ENCODE measurements at places on chromosomes 3 and 15. TPM values are rescaled to one million over a fixed set of nuclear protein-coding genes. Genes with fewer than 3 reads are reported as not detected.

GRCh38 chr15:62440362-62441105 is 275.4 kb upstream of the C2CD4B start:
- no peaks in the 10 kb centered on the region for H3K36me3 ChIP-seq
- no peaks in the 10 kb centered on the region for H3K4me1 ChIP-seq
- H3K4me3 ChIP-seq = no peak overlapping the region
- no peak for DNase-seq

DNA sequence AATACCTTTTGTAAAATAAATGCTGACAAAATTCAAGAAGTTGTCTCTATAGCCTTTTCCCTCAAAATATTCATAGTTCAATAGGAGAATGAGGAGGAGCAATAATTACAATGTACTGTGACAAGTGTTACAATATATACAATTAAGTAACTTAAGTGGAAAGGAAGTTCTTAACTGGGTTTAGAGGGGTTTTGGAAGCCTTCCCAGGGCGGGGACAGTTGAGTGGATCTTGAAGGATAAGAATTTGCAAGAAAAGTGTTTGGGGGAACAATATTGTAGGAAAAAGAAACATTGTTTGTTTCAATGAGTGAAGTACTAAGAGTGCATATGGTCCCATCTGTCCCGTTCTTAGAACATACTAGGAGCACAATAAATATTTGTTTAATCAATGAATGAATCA is 165.2 kb upstream of the PLSCR5 start:
- H3K4me1 ChIP-seq = no peaks in the 10 kb centered on the region
- H3K27me3 ChIP-seq = no peaks in the 10 kb centered on the region
- no peak for DNase-seq
- H3K4me3 ChIP-seq = no peak overlapping the region
- no peaks in the 10 kb centered on the region for H3K36me3 ChIP-seq
- H3K27ac ChIP-seq = no peak overlapping the region

GRCh38 chr15:90062023-90062442 is 40.2 kb downstream of the IDH2 start:
- no peaks in the 10 kb centered on the region for H3K36me3 ChIP-seq
- H3K4me3 ChIP-seq = no peak overlapping the region
- H3K27me3 ChIP-seq = no peaks in the 10 kb centered on the region
- DNase-seq = peak; percentile 79
- no peak overlapping the region for H3K27ac ChIP-seq

GRCh38 chr3:16177962-16178627 is 3.6 kb downstream of the GALNT15 start:
- peak; percentile 89 for DNase-seq
- no peaks in the 10 kb centered on the region for H3K4me1 ChIP-seq
- H3K36me3 ChIP-seq = no peaks in the 10 kb centered on the region
- H3K27ac ChIP-seq = no peak overlapping the region

GRCh38 chr15:31609906-31610305 is 283.3 kb downstream of the KLF13 start:
- H3K36me3 ChIP-seq = no peaks in the 10 kb centered on the region
- H3K4me1 ChIP-seq = peaks cover 10% of the 10 kb centered on the region
- no peaks in the 10 kb centered on the region for H3K27me3 ChIP-seq
- DNase-seq = no peak

GRCh38 chr3:57910990-57911389 is 97.2 kb upstream of the FLNB start:
- H3K36me3 ChIP-seq = no peaks in the 10 kb centered on the region
- H3K27me3 ChIP-seq = no peaks in the 10 kb centered on the region
- H3K4me1 ChIP-seq = no peaks in the 10 kb centered on the region
- H3K27ac ChIP-seq = no peak overlapping the region
- peak; percentile 35 for DNase-seq
- no peak overlapping the region for H3K4me3 ChIP-seq

- no peak overlapping the region for H3K27ac ChIP-seq
- no peak overlapping the region for H3K4me3 ChIP-seq
- H3K36me3 ChIP-seq = no peaks in the 10 kb centered on the region
- peaks cover 12% of the 10 kb centered on the region for H3K4me1 ChIP-seq
These were observed 2.6 kb downstream of the BHLHE40 start for GRCh38 chr3:4981665-4982494.

GRCh38 chr3:52120556-52121463 is 33.4 kb downstream of the POC1A start:
- no peaks in the 10 kb centered on the region for H3K27me3 ChIP-seq
- H3K27ac ChIP-seq = no peak overlapping the region
- DNase-seq = no peak
- no peaks in the 10 kb centered on the region for H3K36me3 ChIP-seq
- no peak overlapping the region for H3K4me3 ChIP-seq

DNA sequence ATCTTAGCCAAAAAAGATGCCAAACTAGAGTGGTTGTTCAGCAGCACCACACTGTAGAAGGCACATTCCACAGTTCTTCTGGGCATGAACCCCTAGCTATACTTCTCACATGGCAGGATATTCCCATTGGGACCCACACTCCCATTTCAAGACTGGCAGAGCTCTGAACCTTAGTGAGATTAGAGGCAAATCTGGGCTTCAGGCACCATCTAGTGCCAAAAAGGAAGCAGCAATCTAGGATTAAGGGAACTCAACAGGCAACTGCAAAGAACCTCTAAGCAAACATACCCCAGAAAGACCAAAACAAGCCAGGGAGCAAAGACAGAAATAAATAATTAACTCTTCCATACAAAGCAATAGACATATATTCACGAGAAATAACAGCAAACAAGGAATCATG is 66.2 kb downstream of the TAFA4 start:
- peak; percentile 55 for DNase-seq
- H3K36me3 ChIP-seq = no peaks in the 10 kb centered on the region
- no peaks in the 10 kb centered on the region for H3K4me1 ChIP-seq
- H3K27me3 ChIP-seq = no peaks in the 10 kb centered on the region

DNA sequence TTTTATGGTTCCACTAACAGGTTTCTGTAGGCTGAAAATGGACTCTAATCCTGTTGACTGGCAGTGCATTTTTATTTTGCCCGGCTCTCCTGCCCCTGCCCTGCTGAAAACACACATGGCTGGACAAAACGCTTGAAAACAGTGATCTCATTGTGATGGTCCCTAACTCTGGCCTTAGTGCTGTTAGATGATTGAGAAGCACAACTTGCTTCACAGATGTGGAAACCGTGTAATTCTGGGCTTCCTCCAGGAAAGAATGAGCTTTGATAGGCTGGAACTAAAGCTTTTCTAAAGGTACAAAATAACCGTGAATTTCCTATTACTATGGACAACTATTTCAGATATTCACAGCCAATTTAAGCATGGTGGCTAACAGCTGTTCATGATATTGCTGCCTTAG is 121.4 kb downstream of the VGLL3 start:
- H3K4me3 ChIP-seq = no peak overlapping the region
- H3K36me3 ChIP-seq = no peaks in the 10 kb centered on the region
- no peak overlapping the region for H3K27ac ChIP-seq

LMLN gene
- total RNA-seq = 7.4 TPM

BCHE gene
- total RNA-seq = 15.2 TPM

C2CD4B gene
- not detected for total RNA-seq

ERC2 gene
- total RNA-seq = 24.8 TPM

CSPG5 gene
- total RNA-seq = 1.7 TPM

NR2F2 gene
- 24.6 TPM for total RNA-seq

RARB gene
- total RNA-seq = 1.4 TPM

All from neural progenitor cell (in vitro differentiated cells).